ENCODE measurements at places on chromosomes 1 and 21. TPM values are rescaled to one million over a fixed set of nuclear protein-coding genes. Genes with fewer than 3 reads are reported as not detected.

CSF1 gene
- total RNA-seq = 47.1 TPM

AMY2A gene
- not detected for total RNA-seq

PRRC2C gene
- total RNA-seq = 26.2 TPM

FCGR3B gene
- not detected for total RNA-seq

IL20 gene
- not detected for total RNA-seq

OR11L1 gene
- not detected for total RNA-seq
